ENCODE measurements at places on chromosomes 6 and 20. TPM values are rescaled to one million over a fixed set of nuclear protein-coding genes. Genes with fewer than 3 reads are reported as not detected.

Gene SLC22A7
- total RNA-seq, result 0.37 TPM

GRCh38 chr6:70708448-70708847 is 40.8 kb downstream of the SMAP1 start:
- no peaks in the 10 kb centered on the region for H3K27me3 ChIP-seq
- H3K27ac ChIP-seq, result no peak overlapping the region
- no peak for DNase-seq
- peaks cover 8% of the 10 kb centered on the region for H3K36me3 ChIP-seq

DNA sequence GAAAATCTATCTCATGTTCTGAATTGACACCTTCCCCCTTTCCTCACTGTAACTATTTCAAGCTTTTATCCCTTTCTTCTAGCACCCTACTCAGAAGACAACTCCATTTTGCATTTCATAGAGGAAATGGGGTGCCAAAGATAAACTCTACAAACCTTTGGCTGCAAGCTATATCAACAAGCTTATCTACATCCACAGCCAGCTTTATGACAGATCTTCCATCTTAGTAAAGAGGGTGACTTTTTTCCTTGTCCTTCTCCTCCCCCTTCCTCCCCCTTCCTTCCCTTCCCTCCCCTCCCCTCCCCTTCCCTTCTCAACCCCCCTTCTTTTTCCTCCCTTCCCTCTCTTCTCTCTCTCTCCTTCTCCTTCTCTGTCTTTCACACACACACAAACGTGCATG is 58.0 kb upstream of the OLIG3 start:
- H3K4me1 ChIP-seq, result peaks cover 22% of the 10 kb centered on the region
- H3K4me3 ChIP-seq, result no peak overlapping the region
- H3K27me3 ChIP-seq, result peaks cover 2% of the 10 kb centered on the region
- no peak for DNase-seq
- no peaks in the 10 kb centered on the region for H3K36me3 ChIP-seq

Gene DNMT3B
- 58.0 TPM for total RNA-seq

All from neural crest cell (in vitro differentiated cells).